Activated CD8-positive, alpha-beta memory T cell treated with anti-CD3 and anti-CD28 coated beads, Interleukin-2, amount 10 ng/mL, durations not matched to agents 7 days and 5 days (primary cell): ENCODE measurements at places on chromosomes 11 and 22. TPM values are rescaled to one million over a fixed set of nuclear protein-coding genes. Genes with fewer than 3 reads are reported as not detected.

The MUC5AC gene
- total RNA-seq, result not detected

The RAPSN gene
- total RNA-seq, result 0.79 TPM

The TMEM121B gene
- total RNA-seq, result not detected

The ALKBH8 gene
- total RNA-seq, result 8.6 TPM

GRCh38 chr22:37887584-37888378 is 18.3 kb upstream of the MICALL1 start:
- H3K4me3 ChIP-seq, result no peak overlapping the region
- no peaks in the 10 kb centered on the region for H3K27me3 ChIP-seq
- peaks cover 33% of the 10 kb centered on the region for H3K36me3 ChIP-seq

The GALNT18 gene
- 0.32 TPM for total RNA-seq

- H3K36me3 ChIP-seq, result no peaks in the 10 kb centered on the region
- DNase-seq, result no peak
- no peaks in the 10 kb centered on the region for H3K4me1 ChIP-seq
- peaks cover 21% of the 10 kb centered on the region for H3K27me3 ChIP-seq
- H3K4me3 ChIP-seq, result no peak overlapping the region
- no peak overlapping the region for H3K27ac ChIP-seq
Observed at GRCh38 chr22:22042599-22043295, 60.2 kb upstream of the TOP3B start.
